ENCODE measurements at places on chromosomes 6 and 20.

DNA sequence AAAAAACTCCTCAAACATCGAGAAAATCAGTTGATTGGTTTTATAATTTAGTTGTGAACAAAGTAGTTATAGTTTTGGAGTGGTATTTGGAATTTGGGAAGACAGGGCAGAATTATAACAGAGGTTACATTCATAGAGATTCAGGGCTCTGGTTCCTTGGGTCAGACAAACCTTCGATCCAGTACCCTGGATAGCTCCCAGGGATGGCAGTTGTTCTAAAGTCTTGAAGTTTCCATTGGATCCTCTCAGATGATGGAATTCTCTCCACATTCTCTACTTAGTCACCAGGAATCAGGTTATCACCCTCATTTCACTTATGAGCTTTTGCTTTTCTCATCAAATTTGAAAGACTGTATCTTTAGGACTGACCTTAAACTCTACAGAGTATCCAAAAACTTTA lies 285.1 kb downstream of the CENPW start:
- DNase-seq, result no peak

DNA sequence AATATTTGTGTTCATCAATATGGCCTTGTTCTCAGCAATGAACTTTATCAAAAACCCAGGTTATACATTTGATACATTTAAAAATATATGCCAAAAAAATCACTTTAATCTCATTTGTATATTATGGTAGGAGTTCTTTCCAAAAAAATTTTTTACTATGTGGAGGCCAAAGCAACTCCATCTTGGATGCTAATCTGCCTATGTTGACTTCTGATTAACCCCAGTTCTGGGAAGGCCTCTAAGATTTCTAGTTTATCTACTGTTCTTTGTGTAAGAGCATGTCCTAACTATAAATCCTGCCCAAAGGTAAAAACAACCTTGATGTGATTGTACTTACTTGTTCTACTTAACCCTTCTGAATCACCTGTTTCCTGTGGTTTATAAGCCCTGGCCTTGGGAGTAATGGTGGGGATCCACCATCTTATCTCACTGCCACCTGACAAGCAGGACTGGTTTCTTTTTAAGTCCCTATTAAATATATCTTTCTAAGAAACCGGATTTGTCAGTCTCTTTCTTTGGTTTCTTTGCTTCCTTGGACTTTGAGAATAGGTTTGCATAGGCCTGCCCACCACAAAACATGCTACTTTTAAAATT lies 46.7 kb downstream of the RNGTT start:
- DNase-seq, result no peak

DNA sequence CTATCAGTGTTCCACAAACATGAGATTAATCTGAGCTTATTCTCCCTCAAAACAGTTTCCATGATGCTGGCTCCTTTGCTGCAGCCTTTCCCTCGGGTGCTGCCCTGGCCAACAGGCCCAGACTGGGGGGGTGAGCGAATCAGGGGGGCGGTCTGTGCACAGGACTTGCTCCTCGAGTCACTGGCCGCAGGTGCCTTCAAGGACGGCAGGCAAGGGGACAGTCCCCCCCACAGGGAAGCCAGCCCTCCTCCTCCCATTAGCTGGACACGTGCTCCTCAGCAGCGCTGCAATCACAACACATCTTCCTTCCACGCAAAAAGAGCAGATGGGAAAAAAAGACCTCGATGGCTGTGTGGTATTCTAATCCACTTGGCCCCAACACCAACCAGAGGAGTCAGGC lies 10.0 kb downstream of the YTHDF1 start:
- DNase-seq, result no peak

DNA sequence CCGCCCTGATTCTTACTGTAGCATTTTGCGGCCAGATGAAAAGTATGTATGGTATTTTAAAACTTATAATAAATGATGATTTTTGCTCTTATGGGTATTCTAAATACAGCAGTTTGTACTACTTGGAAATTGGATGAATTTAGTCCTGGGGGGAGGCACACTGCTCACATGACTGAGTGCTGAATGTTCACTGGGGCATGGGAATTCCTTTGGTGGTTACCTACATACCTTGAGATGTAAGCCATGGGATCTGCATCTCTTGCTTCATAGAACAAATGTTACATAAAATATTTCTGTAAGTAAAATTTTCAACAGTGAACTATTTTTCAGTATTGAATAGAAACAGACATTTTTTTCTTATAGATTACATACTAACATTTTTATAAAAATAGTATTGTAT lies 71.1 kb downstream of the FIG4 start:
- no peak for DNase-seq

DNA sequence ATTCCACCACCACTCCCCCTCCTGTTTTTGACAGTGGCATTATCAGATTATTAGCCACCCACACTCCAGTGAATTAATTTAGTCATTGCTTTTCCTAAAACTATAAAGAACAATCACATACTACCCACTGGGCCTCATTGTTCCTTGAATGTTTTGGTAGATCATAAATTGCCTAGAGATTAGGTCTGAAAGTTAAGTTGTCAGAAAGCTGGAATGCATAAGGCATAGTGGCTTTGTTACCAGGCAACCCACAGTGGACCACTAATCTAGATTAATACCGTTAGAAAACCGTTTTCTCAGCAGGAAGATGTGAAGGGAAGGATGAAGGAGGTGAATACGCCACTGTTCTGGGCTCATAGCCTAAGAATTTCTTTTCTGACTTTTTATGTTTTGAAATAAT lies 75.6 kb downstream of the SAMD3 start:
- no peak for DNase-seq

DNA sequence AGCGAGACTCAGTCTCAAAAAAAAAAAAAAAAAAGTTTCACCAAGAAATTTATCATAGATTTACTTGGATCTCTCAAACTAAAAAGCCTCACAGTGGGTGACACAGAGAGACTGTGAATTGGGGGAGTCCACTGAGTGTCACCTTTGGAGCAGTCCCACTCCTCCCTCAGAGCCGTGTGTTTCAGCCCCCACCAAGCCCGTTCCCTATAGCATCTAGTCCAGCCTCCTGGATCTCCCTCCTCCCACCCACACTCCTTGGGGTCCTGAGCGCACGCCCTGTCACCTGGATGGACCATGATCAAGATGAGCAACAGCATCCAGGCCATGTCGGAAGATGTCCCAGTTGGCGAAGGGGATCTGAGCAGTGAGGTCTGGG lies 422 bp downstream of the NCR3 start:
- DNase-seq, result no peak

DNA sequence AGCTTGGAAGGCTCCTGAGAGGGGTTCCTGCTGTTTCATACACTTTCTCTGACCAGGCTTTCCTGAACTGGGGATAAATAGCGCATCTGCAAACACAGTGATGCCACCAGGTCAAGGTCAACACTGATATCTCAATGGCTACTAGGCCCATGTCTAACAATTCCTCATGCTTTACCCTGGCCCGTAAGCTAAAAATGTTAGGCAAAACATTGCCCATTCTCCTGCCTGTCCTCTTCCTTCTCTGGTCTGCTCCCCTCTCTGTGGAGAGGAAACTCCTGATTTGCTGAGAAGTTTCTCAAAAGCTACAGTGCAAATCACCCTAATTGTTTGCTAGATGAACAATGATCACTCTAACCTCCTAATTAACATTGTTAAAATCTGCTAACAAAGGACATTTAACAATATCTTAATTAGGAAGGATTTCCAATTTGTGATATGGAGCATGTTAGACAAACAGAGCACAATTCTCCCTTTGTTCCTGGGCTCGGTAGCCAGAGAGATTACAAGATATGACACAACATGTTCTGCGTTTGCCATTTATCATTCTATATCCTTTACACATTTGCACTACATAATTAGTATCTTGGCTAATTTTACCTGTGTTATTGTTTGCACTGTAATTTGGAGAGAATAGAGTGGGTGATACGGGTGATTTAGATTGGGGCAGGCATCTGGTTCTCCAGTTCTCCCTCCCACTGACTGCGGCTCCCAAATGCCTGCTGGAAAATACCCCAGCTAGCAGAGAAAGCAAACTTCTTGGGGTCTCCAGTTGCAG lies 266.8 kb downstream of the CD83 start:
- DNase-seq, result no peak

- no peak for DNase-seq
Measured at GRCh38 chr6:42959917-42960242, 674 bp upstream of the GNMT start.

DNA sequence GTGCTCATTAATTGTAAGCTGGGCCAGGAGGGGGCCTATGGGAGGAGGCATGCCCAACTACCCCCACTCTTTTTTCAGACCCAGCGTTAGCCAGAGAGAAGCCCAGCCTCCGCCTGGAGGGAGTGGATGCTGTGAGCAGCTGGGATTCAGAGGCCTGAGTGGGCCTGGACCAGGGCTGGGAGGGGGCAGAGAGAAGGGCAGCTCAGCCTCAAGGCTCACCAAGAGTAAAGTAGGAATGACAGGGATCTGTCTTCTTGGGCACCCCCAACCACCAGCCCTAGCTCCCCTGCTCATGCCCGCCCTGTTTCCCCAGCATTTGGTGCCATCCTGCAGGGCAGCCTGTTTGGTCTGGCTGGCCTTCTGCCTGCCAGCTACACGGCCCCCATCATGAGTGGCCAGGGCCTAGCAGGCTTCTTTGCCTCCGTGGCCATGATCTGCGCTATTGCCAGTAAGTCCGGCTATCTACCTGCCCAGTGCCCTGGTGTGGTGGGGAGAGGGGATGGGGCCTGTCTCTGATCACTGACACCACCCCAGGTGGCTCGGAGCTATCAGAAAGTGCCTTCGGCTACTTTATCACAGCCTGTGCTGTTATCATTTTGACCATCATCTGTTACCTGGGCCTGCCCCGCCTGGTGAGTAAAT lies 6.8 kb downstream of the SLC29A1 start:
- no peak for DNase-seq

DNA sequence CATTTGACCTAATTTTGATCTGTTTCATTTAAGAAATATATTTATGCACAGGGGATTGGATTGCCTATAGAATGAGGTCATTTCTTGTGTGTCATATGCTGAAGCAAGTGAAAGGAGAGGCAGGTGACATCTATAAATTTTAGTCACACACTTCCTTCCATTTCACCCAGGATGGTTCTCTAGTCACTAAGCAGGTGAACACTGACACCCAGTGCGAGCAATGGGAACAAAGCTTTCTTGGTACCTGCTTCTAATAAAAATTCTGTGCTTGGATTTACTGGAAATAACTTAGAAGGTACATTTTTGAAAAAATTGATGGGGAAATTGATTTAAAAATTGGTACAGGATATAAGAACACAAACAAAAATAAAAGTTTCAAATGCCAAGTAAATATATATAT lies 66.9 kb upstream of the MC3R start:
- no peak for DNase-seq

DNA sequence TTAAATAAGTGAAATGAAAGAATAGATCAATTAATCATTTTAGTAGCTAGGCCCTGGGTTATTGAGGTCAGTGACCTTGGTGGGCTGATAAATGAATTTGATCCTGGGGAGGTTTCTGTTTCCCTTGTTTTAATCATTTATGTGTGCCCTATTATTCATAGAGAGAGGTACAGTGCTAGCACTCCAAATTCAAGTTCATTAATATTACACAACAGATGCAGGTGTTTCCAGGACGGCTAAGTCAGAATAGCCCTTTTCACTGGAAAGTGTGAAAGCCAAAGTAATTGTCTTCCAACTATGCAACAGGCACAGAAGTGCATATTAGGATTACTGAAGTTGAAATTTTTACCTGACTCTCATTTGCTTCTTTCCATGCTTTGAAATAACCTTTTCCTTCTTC lies 61.7 kb upstream of the SGK1 start:
- DNase-seq, result no peak

DNA sequence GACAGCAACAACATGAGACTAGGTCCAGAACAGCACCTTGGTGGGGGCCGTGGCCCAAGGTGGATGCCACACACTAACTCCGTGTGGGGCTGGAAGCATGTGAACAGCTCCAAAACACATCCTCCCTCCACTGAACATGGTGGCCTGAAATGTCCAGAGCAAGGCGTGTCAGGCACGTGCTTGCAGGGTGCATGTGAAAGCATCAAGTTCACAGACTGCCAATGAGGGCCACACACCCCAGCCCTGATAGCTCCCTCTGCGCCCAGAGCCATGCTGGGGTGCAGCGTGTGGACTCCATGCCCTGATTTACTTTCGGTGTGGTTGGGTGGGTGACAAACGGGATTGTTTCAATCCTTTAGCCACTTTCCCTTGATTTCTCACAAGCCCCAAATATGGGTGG lies 20.1 kb upstream of the RPP40 start:
- DNase-seq, result no peak

DNA sequence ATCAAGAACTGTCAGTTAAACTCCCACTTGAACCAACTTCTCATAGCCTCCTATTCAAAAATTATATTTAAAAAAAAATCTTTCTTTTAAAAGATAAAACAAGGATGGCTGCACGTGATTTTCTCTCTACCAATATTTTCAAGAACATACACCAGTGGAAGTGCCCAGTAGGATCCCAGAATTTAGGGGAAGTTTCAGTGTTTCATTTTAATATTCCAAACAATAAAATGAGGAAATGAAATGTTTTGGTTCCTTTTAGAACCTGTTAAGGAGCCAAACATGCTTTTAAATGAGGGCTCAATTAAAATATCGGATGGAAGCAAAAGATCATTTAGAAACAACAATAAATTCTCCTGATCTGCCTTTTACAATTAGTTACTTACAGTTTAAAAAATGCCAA lies 26.4 kb upstream of the PRELID3B start:
- no peak for DNase-seq
